Activated CD4-positive, alpha-beta T cell treated with anti-CD3 and anti-CD28 coated beads, Interleukin-2, Interleukin-6, amounts not matched to agents 100 ng/mL and 50 ng/mL, durations not matched to agents 16 hours and 8 hours (primary cell): ENCODE measurements at places on chromosomes 7 and 10.
A peak's percentile ranks its signal among the peaks of the same experiment; 100 is the strongest.

DNA sequence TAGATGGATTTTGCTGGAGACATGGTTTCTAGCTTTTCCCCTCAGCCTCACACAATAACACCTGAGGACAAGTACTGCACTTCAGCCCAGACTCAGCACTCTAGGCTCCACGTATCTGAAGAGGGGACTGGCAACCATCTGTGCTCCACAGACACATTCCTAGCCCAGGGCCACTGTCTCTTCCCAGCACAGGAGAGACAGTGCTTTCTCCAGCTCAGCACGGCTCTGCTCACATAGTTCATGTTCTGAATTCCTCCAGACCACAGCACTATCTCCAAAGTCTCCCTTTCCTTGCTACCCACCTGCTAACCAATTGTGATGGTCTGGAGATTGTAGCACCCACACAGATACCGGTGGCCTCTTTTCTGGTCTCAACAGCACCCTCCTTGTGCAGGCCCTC lies 114.5 kb downstream of the HTR7 start:
- DNase-seq: no peak

DNA sequence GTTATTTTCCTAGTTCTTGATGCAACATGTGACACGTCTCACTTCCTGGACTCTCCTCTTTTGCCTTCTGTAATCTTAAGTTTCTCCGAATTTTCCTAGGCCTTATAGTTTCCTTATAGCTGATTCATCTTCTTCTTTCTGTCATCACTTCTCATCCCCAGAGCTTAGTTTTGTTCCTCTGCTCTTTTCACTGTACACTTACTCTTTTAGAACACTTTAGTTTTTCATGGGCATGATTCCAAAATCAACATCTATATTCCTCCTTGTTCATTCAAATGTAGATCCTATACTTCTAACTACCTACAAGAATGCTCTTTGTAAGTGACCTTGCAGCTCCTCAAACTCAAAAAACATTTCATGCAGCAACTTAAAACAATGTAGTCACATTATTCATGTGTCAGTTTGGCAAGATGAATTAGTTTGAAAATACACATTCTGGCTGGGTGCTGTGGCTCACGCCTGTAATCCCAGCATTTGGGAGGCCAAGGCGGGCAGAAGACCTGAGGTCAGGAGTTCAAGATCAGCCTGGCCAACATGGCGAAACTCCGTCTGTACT lies 13.1 kb upstream of the SLC26A3 start:
- DNase-seq: peak; percentile 32

DNA sequence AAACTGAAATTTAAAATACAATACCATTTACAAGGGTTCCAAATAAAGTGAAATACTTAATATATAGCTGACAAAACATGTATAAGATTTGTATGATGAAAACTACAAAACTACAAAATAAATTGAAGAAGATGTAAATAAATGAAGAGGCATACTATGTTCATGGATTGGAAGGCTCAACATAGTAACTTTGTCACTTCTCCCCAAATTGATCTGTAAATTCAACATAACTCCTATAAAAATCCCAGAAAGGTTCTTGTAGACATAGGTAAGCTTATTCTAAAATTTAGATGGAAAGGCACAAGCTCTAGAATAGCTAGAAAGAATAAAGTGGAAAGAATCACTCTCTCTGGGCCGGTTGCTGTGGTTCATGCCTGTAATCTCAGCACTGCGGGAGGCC lies 24.2 kb upstream of the NFKB2 start:
- DNase-seq: no peak

DNA sequence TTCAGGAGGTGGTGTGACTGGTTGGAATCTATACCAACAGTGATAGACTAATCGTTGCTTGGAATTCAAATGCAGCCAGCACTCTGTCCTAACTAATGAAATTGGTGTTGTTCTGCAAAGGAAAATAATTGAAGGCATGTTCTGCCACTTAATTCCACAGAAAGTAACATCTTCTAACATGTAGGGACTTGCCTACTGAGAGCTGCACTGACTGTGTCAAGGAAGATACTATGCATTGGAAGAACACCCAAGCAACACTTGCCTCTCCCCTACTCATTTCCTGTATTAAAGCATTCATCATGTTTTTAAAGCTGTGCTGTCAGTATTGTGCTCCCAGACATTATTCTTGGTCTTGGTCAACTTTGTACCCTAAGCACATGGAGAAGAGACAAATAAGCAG lies 2.7 kb upstream of the CYP3A7 start:
- DNase-seq: no peak

GRCh38 chr7:131845573-131846314 lies 289.3 kb upstream of the PODXL start:
- DNase-seq: no peak

GRCh38 chr10:117424883-117425649 lies 49.8 kb upstream of the PDZD8 start:
- DNase-seq: no peak

GRCh38 chr7:67636348-67637022 lies 639.9 kb downstream of the TYW1 start:
- DNase-seq: no peak

DNA sequence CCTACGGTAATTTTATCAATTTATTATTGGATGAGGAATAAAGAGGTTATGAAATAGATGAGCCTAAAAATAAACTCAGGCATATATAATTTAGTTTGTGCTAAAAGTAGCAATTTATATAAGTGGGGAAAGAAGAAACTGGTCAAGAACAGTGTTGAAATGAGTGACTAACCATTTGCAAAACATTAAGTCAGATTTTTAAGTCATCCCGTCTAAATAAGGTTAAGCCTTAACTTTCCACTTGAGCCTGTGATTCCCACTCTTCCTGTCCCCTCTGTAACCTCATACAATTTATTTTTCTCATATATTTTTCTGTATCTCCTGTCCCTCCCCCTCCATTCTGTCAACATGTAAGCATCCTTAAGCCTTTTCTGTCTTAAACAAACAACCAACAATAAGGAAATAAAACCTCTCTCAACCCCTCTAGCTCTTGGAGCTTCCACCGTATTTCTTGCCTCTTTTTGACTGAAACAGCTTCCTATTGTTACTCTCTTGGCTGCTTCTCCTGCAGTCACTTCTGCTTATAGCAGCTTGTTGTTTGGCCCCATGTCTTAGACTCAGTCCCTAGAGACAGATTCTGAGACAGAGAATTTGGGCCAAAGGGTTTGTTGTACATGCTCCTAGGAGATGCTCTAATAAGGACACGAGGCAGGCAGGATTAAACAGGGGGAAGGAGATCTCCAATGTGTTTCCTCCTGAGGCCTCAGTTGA lies 109.7 kb downstream of the GNAI1 start:
- no peak for DNase-seq

GRCh38 chr10:29845166-29845565 lies 210.4 kb upstream of the SVIL start:
- DNase-seq: no peak

GRCh38 chr7:16695621-16696237 lies 49.7 kb downstream of the BZW2 start:
- DNase-seq: peak; percentile 17

DNA sequence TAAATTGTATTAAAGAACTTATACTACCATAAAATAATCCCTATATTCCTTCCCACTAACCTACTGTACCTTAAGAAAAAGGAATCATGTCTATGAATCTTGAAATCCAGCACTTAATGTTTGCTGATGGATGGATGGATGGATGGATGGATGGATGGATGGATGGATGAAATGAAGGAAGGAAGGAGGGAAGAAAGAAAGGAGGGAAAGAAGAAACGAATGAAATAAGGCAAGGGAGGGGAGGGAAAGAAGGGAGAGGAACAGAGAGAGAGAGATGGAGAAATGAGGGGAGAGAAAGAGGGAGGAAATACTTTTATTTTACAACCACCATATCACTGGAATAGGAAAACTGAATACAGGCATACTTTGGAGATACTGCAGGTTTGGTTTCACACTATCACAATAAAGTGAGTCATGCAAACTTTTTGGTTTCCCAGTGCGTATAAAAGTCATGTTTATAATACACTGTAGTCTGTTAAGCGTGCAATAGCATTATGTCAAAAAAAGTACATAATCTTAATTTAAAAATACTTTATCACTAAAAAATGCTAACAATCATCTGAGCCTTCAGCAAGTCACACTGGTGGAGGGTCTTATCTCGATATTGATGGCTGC lies 219.8 kb downstream of the CHCHD3 start:
- DNase-seq: no peak

- no peak for DNase-seq
These were observed 2.2 kb downstream of the MRPS17 start for GRCh38 chr7:55953707-55954475.

DNA sequence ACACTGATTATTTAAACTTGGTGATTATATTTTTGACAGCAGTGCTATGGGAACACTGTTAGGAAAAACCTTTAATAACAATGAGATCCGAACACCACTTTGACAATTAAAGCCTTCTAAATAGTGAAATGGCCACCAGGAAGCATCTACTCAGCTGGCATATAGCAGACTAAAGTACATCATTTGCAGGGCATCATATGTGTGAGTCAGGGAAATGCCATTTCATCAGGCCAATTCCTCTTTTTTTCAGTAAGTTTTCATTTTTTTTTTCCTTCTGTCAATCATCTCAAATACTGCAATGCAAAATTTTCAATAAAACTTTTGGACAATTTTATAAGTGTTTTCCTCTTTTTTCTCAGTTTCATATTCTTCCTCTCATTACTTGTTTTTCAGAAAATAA lies 521.4 kb upstream of the SEMA3D start:
- DNase-seq: no peak

DNA sequence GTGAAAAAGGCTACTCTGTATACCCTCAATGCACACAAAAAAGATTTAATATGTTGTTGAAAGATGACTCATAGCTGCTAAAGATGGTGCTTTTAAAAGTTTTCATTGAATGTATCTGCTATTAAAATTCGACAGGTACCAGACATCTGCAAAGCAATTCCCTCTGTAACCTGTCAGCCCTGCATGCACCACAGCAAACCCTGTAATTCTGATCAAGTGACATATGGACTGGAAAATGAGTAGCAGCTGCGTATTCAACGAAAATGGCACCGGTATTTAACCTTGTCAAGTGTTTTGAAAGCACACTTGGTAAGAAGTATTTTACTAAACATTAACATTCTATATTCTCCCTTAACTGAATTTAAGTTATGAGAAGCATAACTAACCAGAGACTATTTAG lies 58.2 kb upstream of the PTPRN2 start:
- no peak for DNase-seq

GRCh38 chr10:44650691-44651661 lies 260.2 kb upstream of the TMEM72 start:
- peak; percentile 3 for DNase-seq

GRCh38 chr10:489330-489729 lies 200.1 kb downstream of the DIP2C start:
- DNase-seq: no peak

DNA sequence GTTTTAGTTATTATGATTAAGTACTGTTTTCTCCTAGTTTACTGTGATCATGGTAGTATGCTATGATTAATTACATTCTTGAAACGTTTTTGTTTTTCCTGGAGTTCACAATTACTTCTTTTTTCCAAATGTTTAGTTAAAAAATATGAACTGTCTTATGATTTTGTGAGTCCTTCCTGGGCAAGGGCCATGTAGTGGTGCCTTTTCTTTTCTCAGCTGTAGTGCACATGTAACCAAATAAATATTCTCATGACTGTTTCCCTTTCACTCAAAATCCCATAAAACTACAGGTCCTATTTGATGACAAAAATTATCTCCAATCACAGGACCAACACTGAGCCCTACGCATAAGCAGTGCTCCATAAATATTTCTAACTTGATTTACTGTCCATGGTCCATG lies 118.9 kb upstream of the EGR2 start:
- no peak for DNase-seq

GRCh38 chr10:32207544-32207943 lies 139.4 kb downstream of the EPC1 start:
- peak; percentile 71 for DNase-seq

DNA sequence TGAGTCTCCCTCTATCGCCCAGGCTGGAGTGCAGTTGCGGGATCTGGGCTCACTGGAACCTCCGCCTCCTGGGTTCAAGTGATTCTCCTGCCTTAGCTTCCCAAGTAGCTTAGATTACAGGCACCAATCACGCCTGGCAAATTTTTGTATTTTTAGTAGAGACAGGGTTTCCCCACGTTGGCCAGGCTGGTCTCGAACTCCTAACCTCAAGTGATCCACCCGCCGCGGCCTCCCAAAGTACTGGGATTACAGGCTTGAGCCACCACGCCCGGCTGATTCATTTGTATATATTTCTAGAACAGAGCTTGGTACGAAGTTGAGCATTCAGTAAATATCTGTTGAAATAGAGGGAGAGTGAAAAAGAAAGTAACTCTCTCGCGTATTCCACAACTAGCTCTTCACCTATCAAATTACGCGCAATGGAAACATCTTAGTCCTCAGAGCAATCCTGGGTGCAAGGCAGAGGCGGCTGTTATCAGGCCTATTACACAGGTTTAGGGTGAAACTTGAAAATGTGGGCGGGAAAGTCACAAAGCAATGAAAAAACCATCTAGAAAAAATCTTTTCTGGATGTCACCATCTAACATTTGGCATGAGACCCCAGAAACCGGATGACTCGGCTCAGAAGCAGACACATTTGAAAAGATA lies 707 bp upstream of the GHITM start:
- DNase-seq: peak; percentile 70

DNA sequence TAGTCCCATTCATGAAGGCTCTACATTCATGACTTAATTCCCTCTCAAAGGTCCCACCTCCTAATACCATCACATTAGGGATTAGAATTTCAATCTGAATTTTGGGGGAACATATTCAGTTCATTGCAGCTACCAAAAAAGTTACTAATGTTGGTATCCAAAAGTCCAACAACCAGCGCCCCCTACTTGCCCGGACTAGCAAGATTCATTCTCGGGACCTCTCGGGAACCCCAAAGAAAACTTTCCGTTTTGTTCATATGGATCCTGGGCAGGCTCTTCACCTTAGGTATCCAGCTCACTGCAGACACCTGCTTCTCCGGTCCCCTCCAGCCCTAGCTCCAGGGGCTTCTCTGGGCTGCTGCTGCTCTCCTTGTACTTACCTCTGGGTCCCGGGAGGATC lies 8.9 kb upstream of the GRK5 start:
- peak; percentile 37 for DNase-seq

DNA sequence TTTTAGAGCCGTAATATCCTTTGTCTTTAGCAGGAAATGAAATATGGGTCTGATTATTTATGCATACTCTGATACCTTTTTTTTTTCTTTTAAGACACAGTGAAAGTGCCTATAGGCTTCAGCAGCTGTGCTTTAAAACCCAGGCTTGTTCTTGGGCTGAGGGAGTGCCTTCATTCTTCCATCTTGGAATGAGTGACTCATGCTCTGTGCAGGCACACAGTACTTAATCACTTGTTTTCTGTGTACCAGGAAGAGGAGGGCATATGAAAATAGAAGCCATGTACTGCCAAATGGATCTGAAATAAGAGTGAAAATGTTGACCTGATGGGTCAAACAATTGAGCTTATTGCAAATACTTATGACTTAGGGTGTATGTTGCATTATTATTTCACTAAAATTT lies 12.0 kb downstream of the INPP5F start:
- no peak for DNase-seq

- DNase-seq: no peak
These were observed 59.2 kb downstream of the OGDH start for GRCh38 chr7:44665531-44666213.
